Stimulated activated CD4-positive, alpha-beta T cell treated with anti-CD3 and anti-CD28 coated beads, Interleukin-12 subunit alpha, Interleukin-12 subunit beta, amount 100 ng/mL, for 24 hours (primary cell): ENCODE measurements at places on chromosomes 6 and 20.

GRCh38 chr20:59331721-59332329 lies 31.4 kb downstream of the EDN3 start:
- DNase-seq = no peak

- no peak for DNase-seq
Measured at GRCh38 chr6:144119376-144119775, 24.0 kb upstream of the SF3B5 start.

GRCh38 chr6:13667655-13668054 lies 44.0 kb downstream of the RANBP9 start:
- DNase-seq = no peak

GRCh38 chr6:106149472-106150069 lies 63.4 kb downstream of the PRDM1 start:
- no peak for DNase-seq
